OCI-M1 (cell line): ENCODE measurements at places on chromosomes 13 and 19.

DNA sequence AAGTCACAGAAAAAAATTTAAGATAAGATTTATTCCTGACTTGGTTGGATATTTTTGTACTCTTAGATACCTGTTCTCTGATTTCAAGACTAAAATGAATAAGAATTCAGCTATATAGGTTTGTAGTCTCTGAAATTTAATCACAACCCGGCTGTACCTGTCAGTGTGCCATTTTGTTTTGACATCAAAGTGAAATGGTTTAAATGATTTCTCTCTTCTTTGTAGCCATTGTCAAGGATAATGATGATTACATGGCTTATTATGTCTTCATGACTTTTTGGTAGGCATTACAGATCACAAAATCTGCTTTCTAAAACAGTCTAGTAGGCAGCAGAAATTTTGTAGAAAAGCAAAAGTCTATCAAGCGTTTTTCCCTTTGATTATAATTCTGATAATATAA, 72.5 kb downstream of the PCDH17 start:
- no peak for DNase-seq

DNA sequence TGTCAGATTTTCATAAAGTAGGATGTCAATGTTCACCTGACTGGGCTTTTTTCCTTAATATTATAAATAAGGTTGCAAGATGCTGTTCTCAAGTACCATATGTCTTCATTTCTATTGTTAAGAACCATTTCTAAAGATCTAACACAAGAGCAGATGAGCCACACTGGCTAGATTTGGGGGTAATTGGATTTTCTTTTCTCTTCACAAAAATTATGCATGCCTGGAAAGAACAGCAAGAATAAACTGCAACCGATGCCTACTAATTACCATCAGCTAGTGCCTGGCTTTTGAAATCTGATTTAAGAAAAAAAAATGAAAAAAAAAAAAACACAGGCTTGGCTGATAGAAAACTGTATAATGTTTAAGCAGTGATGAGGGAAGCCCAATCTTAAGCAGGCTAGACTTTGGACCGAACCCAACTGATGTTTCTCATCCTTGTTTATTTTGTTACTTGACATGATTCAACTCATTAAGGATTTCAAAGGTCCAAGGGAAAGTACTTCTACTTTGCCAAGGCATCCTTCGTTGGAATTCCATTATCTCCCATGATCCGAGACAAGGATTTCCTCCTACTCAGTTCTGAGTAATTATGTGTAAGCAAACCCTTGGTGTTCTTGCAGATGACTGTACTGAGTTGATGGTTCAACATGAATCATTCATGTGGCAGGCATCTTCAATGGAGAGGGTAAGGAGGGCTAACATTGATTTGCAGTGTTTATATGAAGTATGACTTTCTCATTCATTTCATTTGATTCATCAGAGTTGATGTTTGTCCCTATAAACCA, 300.5 kb downstream of the SPRY2 start:
- DNase-seq, result no peak

- DNase-seq, result no peak
Observed at GRCh38 chr13:112996671-112997091, 27.7 kb downstream of the MCF2L start.

GRCh38 chr13:37106642-37107041, 1.2 kb upstream of the CSNK1A1L start:
- DNase-seq, result no peak

GRCh38 chr13:104267206-104267811, 1201.1 kb upstream of the SLC10A2 start:
- no peak for DNase-seq

- no peak for DNase-seq
Observed at GRCh38 chr19:54967611-54968010, 1.4 kb downstream of the NLRP2 start.

DNA sequence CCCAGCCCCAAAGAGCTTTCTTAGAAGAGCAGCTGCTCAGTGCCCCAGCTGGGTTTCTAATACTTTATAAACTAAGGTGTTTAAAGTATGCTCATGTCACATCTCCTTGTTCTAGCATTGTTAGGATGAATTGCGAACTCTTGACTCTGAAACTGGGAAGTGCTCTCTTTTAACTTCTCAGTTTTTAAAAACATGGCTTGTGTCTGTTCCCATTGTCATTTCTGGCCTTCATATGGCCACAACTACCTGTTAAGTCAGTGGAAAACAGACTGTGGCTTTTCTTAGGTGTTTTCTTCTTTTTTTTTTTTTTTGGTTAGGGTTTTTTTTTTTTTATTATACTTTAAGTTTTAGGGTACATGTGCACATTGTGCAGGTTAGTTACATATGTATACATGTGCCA, 164.7 kb downstream of the KCNRG start:
- DNase-seq, result no peak

DNA sequence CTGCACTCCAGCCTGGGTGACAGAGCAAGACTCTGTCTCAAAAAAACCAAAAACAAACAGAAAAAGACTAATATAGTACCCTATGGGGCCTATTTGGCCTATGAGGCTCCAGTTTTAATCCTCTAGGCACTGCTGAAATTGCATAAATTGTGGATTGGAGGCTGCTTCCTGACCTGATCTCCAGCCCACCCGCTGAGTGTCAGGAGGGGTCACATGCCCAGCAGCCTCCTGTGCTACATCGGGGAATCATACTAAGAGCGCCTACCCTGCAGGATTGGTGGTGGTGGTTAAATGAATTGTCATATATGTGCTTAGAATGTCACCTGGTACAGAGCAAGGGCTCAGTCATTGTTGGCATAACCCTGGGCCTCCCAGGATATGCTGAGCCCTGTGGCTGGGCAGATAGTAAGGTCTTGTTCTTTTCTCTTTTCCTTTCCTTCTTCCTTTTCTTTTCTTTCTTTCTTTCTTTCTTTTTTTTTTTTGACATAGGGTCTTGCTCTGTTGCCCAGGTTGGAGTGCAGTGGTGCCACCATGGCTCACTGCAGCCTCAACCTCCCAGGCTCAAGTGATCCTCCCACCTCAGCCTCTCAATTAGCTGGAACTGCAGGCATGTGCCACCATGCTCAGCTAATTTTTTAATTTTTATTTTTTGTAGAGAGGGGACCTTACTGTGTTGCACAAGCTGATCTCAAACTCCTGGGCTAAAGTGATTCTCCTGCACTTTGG, 31.3 kb downstream of the LTBP4 start:
- no peak for DNase-seq

- DNase-seq, result peak; percentile 40
Observed at GRCh38 chr13:114131583-114132418, 622 bp downstream of the RASA3 start.

DNA sequence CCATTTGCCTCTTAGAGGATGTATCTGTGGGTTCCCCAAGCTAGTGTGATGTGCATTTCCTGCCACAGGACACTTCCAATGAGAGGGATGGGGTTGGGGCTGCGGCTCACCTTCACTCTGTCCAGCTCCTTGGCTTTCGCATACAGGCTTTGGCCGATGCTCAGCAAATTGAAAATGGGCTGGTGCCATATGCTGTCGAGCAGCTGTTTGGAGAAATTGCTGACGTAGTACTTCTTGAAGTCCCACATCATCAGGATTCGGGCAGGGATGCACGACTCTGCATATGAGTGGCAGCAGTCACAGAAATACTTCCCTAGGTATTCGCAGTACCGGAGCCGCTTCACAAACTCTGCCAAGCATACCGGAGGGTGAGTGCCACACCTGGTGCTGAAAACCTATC, 37.0 kb downstream of the RUBCNL start:
- DNase-seq, result no peak

DNA sequence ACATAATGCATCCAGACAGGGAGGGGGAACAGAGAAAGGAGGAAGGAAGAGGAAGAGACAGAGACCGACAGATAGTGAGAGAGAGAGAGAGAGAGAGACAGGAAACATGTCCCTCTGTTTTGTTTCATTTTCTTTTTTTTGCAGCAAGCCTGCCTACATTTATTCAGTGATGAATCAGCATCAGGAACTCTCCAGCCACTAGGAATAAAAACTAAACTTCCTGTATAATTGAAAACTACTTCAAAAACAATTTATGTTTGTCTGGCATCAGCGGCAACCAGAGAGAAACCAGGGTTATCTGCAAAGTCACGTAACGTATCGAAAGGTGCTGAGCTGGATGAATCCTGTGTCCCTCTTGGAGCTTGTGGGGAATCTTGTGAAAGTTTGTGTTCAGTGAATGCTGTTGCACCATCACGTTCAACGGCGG, 148.6 kb upstream of the SOX21 start:
- DNase-seq, result peak; percentile 48

DNA sequence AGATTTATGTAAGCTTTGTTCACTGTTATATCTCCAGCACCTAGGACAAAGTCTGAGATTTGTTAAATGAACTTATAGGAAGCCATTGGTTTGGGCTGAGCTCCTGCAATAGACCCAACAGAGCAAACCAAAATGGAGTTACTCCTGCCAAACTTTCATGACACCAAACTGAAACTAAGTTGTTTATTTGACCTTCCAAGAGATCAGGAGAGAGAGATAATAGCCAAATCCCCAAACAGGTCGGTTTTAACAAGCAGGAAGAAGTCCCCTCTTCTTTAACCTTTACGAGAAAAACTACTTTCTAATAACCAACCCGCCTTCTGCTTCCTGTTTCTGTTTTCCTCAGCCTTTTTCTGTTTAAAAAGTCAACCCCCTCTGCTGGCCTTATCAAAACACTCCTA, 54.9 kb upstream of the ATP12A start:
- DNase-seq, result no peak

DNA sequence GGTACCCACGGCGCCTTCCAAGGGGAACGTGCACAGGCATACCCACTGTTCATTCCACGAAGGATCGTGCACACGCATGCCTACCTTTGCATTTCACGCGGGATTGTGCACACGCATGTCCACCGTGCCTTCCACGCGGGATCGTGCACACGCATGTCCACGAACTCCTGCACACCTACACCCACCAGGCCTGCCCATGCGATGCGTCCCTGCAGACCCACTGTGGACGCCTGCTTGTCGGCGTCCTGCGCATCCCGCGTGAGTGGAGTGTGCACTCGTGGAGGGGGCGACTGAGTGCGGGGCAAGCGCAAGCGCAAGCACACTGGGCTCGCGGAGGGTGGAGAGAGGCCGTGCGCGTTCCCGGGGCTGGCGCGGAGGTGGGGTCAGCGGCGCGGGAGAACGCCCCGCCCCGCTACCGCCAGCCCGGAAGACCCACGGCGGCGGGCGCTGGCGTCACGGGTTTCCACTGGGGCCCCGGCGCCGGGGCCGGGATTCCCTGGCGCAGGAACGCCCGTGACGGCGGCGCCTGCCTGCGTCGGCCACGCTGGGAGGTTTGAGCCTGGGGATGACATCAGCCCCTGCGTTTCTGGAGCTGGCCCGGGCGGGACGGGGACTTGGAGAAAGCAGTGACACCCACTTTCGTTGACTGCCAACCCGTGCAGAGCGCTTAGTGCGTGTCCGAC, 18.7 kb downstream of the GADD45B start:
- no peak for DNase-seq

- no peak for DNase-seq
Observed at GRCh38 chr13:109671919-109672318, 114.5 kb downstream of the IRS2 start.

- DNase-seq, result no peak
Observed at GRCh38 chr13:81658598-81659370, 1317.9 kb upstream of the SPRY2 start.

GRCh38 chr13:28533441-28534166, 38.7 kb upstream of the FLT1 start:
- no peak for DNase-seq

DNA sequence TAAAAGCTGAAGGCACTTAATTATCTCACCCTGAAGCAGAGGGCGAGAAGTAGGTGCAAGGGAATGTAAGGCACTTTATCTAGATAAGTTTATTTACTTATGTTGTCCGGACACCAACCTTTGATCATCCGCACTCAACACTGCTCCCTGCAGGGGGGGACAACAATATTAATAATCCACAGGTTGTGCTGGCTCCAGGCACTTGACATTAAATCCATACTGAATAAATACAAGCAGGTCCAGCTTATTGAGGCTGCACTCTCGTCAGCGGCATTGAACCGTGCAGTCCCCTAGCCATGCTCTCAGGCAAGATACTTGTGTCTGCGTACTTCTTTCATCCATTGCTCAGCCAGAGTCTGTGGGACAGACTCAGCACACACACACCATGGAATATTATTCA, 374.5 kb upstream of the NBEA start:
- no peak for DNase-seq

GRCh38 chr13:40452741-40453334, 213.6 kb downstream of the FOXO1 start:
- no peak for DNase-seq

DNA sequence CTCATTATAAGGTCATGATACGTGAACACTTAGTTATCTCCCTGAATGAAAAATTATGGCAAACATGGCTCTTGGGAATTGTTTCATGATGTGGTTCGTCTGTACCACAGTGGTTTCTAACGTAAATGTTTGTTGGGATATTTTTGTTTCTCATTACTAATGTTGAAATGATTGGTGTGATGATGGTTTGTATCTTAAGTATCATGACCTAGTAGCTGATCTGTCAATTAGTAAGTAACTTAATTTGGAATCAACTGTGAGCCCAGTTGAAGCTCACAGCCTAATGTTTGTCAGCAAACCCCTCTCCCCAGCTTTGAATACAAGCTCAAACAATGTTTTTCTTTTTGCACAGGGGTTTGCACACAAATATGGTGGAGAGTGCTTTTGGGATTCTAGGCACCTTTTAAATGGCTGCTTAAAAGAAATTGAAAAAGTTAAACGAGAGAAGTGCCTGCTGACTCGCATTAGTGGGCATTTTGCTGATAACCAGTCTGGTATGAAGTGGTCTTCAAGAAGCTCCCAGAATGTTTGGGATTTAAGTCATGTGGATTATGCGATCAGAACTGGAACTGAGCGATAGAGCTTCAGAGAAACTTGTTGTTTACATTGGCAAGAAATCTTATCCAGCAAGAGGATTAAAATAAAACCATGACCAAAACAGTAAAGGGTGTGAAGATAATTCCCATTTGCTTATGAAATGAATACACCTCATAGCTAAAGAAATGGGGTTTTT, 68.2 kb downstream of the LMO7 start:
- no peak for DNase-seq

- DNase-seq, result no peak
Observed at GRCh38 chr13:59978862-59979261, 184.9 kb downstream of the DIAPH3 start.

- DNase-seq, result no peak
Observed at GRCh38 chr19:2771786-2772674, 11.0 kb downstream of the SGTA start.

DNA sequence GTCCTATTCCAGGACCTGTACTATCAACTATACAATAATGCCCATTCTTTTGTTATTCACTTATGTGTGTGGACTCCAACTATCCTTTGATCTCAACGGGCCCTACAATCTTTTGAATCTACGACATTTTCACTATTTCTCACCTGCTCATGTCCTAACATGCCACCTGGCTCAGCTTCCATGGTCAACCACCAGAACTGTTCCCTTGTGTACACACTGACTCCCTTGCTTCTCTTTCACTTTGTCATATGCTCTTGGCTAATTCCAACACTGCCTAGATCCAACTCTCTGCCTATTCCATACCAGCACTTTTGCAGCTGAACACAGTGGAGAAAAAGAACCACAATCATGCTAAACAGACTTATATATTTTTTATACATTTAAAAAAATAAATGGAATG, 53.1 kb downstream of the MICU2 start:
- DNase-seq, result no peak

GRCh38 chr13:61370520-61370919, 45.1 kb downstream of the PCDH20 start:
- DNase-seq, result peak; percentile 43
